ENCODE measurements at places on chromosomes 3 and 15. TPM values are rescaled to one million over a fixed set of nuclear protein-coding genes. Genes with fewer than 3 reads are reported as not detected.

Gene C2CD4A
- 0.18 TPM for total RNA-seq

Gene HTR3E
- total RNA-seq: not detected

Gene TICRR
- 0.32 TPM for total RNA-seq

Gene CCR2
- total RNA-seq: 15.8 TPM

Gene ITIH3
- total RNA-seq: 4.5 TPM

Gene SYNPR
- not detected for total RNA-seq

Gene KNG1
- not detected for total RNA-seq

Gene SLC51B
- 3.2 TPM for total RNA-seq

Gene SH2D7
- total RNA-seq: not detected

Gene APOD
- total RNA-seq: 91.6 TPM

Gene SPESP1
- 2.0 TPM for total RNA-seq

Gene ARGFX
- not detected for total RNA-seq
